CD4-positive, alpha-beta T cell treated with Interleukin-17A for 4 hours (primary cell): ENCODE measurements at places on chromosomes 6 and 20.

DNA sequence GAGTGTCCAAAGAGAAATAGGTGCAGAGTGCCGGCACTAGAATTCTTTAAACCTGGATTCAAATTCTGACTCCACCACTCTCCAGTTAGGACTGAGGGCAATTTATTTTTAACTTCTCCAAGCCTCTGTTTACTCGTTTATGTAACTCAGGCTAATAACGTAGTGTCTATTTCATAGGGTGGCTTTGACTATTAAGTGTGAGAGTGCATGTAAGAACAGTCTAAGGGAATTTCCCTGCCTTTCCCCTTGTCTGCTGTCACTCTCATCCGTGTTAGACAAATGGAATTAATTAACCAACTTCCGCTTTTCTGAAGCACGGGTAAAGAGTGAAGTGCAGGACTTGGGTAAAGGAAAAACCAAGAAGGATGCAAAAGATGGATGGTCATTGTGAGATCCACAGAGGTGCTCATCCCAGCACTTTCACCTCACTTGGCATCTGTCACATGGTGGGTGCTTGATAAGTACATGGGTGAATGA is 4.1 kb upstream of the ZKSCAN8 start:
- DNase-seq = no peak

- peak; percentile 24 for DNase-seq
These were observed 106.5 kb upstream of the LAMP5 start for GRCh38 chr20:9407805-9408421.

DNA sequence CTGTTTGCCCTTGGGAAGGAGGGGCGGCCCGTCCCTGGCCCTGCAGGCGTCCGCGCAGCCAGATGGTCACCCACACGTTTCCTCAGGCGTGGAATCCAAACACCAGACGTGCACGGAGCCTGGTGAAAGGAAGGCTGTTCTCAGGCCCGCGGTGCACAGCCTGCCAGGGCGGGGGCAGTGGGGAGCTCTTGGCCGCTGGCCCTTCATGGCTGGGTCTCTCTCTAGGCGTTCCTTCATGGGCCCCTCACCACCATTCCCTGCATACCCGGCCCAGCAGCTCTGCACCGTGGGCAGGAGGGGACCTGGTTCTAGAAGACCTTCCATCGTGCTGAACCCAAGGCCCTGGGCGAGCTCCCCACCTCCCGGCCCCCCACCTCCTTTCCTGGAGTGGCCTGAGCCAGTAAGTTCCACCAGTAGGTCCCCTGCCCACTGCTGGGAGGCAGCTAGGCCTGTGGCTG is 30.4 kb upstream of the SMOC2 start:
- DNase-seq = no peak

- DNase-seq = no peak
These were observed 37.3 kb downstream of the PYGB start for GRCh38 chr20:25285091-25285647.

DNA sequence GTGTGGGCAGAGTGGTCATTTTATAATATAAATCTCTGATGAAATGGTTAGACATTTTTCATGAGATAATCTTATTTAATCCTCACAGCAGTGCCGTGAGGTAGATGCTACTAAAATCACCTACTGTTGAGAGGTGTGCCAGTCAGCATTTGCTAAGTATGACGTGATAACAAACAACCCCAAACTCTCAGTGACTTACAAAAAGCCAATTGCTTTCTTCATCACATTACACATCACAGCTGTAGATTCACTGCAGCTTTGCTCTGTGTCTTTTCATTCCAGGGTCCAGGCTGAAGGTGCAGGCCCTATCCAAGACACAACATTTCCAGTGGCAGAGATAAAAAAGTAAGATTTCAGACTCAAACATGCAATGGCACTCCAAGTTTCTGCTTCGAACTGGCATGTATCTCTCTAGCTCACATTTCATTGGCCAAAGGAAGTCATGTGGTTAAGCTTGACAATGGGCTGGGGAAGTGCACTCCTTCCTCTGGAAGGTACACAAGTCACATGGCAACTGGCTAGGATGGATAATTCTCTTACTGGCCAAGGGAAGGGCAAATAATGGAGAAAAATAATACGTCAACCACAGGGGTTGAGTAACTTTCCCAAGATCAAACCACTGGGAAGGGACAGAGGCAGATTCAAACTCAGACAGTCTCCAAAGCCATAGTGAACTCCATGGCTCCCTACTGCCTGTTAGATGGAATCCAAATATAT is 69.5 kb upstream of the EPB41L1 start:
- DNase-seq = no peak

GRCh38 chr6:159125951-159126352 is 43.2 kb upstream of the FNDC1 start:
- DNase-seq = no peak

- no peak for DNase-seq
These were observed 210.8 kb upstream of the FUT9 start for GRCh38 chr6:95804847-95805541.
